Fibroblast of skin of left quadriceps (primary cell): ENCODE measurements at places on chromosomes 11 and 22.

GRCh38 chr11:36109850-36110606 lies 166.2 kb downstream of the LDLRAD3 start:
- DNase-seq, result no peak

DNA sequence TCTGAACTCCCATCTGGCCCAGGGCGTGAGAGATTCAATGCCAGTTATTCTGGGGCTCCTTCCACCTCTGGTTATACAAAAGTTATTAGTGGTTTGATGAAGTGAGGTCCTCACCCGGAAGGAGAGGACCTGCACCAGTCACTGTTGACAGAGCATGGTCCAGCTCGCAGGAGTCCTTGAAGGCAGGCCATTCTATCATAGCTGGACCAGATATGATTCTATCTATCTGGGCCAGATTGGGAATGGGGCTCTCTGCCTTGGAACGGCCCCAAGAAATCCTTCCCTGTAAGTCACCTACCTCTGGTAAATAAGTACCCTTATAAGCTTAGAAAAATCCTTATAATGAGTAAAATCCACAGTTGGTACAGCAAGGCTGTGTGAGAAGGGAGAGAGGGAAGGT lies 50.7 kb downstream of the C11orf91 start:
- no peak for DNase-seq

DNA sequence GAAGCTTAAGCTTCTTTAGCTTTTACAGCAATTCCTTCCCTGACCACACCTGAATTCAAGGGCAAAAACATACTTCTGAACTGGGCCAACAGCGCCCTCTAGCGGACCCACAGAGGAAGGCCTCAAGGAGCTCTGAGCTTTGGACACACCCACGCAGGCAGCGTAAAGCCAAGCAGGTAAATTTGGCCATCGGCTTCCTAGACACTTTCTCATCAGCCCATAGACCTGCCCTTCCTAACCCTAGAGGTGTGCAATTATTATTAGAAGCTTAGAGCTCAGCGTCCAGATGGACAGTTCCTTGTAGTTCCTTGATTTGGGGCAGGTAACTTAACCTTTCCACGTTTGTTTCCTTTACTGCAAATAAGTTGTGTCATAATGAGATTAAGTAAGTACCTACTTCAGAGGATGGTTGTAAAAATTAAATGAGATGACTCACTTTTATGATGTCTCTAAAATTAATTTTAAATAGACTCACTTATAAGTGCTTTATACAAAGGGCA lies 25.7 kb upstream of the HMGXB4 start:
- DNase-seq, result peak; percentile 13

- no peak for DNase-seq
Observed at GRCh38 chr11:61914471-61915171, 2.7 kb downstream of the RAB3IL1 start.

- DNase-seq, result no peak
Observed at GRCh38 chr11:83069441-83070043, 2.2 kb downstream of the RAB30 start.

DNA sequence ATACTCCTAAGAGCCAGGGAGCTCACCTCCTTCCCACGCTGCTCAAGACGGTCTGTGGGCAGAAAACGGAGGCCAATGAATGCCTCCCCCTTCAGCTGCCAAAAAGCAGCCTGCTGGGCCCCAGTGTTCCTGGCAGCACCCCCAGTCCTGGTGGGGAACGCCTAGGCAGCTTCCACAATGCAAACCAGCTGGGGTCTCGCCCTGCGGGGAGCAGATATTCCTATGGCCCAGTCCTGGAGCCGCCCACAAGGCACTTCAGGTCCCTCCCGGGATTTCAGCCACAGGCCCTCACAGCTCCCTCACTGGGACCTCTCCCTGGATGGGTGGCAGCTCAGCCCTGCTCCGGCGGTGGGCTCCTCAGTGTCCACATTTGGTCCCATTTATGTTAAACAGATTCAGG lies 29.2 kb downstream of the A4GALT start:
- DNase-seq, result no peak

GRCh38 chr11:12786891-12787290 lies 112.7 kb downstream of the TEAD1 start:
- no peak for DNase-seq

DNA sequence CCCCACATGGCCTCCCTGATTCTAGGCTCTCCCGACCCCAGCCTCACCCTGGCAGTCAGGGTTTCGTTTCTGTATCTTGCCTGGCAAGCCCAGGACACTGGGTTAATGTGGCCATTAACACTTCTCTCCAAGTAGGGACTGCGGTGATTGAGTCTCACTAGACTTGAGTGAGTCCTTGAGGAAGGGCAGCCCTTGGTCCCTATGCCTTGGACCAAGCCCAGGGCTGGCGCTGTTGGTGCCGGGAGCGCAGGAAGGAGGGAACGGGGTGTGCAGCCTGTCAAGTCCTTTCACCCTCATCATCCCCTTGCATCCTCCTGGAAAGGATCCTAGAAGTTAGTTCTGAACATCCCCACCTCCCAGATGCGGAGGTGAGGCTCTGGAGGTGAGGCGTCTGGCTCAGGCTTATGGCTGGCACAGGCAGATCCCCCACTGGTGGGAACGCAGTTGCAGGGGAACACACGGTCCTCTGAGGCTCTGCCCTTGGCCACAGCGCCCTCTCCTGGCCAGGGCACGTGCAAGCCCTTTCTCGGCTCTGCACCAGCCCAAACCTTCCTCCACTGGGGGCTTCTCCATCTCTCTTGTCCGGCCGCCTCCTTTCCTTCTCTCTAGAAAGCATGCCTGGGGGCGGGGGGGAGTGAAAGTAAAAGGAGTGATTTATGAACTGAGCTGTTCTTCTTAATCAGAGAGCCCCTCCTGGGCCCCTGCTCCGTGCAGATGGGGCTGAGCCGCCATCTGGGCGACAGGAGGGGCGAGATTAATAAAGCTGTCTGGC lies 56.7 kb downstream of the TP53I11 start:
- DNase-seq, result peak; percentile 60

DNA sequence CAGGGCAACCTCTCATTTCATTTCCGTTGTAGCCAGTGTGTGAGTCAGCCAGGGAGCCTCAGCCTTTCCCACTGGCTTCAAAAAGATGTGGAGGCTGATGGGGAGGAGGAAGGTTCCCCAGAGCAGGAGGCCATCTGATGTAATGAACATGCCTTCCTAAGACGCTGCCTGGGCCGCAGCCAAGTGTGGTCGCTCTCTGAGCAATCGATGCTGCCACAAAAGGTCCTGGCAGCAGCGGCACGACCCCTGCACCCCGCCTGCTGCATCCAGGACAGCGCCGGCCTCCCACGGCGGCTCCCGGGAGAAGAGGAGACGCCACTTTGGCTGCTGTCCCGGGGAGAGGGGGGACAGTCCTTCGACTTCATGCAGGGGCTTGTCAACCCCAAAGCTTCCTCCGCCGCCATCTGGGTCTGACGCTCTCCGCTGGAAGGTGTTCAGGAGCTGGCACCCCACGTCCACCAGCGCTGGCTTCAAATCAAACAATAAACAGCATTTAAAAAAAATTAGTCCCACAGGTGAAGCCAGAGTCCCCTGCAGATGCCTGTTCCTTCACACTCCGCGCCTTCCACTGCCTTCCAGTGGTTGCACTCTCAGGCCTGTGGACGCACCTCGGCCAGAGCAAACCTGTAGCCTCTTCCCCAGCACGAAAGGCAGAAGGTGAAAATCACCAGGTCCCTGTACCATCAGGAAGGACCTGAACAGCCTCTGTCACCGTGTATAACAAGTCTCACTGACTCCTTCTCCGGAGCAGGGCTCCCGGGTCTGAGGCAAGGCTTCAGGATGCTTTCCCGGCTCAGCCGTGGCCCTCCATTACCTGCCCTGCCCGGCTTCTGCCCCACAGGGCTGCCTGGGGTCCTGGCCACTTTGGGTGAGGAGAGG lies 930.7 kb downstream of the BRD1 start:
- DNase-seq, result no peak

DNA sequence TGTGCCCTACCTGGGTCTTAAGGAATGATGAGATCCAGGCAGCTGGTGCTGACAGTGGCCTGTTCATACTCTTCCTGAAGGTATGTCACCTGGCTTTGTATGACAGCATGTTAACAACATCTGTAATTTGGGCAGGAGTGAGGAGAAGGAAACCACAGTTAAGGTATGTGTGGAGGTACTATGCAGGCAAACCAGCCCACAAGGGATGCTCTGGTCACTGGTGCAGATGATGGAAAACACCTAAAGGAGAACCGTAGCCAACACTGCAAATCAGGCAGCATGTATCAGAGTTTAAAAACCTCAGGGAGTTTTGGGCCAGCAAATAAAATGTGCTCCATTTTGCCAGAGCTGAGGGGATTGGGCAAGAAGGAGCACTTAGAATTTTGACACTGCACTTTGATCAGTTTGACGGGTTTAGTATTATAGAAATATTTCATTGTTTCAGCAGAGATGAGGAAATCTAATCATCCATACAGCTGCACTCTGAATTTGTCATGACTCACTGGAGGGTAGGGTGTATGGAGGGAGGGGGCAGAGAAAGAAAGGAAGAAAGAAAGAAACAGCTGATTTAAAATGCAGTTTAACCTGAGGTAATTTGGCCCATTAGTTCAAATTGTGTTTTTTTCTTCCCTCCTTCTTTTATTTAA lies 260.9 kb downstream of the KIRREL3 start:
- peak; percentile 45 for DNase-seq

DNA sequence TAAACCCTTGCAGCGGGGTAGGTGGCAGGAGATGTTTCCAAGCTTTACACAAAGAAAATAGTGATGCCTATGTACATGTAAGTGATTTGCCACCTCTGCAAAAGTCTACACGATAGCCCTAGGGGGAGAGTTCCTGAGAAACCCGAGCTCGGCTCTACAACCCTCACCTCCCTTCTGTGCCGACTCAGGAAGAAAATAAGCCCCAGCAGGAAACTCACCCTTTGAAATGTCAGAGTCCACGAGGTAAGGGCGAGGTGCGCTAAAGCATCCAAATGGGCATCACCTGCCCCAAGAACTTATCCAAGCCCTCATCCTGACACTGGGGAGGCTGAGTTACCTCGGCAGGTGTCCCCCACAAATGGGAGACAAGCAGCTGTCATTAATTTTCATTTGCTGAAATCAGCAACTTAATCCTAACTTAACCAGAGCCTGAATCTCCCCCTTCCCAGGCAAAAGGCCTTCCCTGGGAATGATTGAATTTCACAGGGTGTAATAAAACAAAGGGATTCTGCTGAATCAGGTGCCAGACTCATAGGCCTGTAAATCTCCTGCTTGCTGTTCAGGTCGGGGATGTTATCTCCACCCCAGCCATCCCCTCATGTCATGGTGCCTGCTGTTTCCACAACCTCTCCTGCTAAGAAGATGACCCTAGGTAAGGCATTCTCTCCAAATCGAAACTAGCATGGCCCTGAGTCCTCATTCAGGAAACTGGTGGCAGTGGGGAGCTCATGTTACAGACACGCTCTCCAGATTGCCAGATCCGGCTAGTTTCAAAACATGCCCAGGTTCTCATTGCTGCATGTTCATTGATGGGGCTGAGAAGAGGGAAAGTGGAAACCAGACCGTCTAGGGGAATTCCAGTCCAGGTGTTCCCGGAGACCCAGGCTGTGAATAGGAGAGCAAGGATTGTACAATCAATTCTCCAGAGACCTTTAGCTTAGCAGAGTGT lies 105.3 kb upstream of the KIRREL3 start:
- DNase-seq, result peak; percentile 44

DNA sequence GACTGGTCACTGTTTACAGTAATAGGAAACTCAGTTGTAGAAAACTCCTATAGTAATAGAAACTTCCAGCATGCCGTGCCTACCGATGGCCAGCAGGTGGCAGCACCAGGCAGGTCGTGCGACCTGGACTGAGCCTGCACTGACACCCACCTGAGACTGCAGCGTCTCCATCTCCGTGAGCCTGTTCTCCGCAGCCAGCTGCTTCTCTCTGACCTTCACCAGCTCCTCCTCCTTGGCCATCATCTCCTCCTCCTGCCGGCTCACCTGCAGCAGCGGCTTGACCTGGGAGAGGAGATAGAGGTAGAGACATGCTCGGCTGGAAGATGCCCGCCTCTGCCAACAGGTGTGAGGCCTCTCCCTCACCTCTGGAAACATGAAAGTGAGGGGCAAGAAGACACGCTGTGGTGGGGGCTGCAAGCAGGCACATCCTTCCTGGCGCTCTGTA lies 48.5 kb downstream of the APOL1 start:
- DNase-seq, result peak; percentile 22

DNA sequence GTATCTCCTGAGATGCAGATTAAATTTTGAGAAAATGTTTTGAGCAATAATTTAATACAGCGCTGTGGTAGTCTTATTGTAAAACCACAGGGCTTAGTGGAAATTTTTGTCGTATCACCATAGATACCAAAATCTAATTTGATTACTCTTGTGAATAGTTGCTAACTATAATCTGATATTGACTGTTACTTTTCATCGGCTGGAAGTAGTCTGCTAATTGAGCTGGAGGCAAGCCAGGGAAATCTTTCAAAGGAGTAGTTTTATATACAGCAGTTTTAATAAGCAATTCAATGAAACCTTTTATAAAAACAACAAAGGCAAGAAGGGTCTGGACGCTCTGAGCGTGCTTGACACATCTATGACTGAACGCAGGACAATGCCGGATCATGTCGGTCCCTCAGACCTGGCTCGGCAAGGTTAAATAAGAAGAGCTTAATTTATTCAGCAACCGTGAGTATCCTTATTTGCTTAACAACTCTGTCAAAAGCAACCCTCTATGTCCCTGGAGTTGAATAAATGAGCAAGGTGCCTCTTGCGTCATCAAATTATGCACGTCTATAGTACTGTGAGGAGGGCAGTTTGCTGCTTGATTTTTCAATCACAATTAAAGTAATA lies 121.2 kb downstream of the NCAM1 start:
- no peak for DNase-seq

GRCh38 chr11:111157571-111157970 lies 88.0 kb upstream of the POU2AF2 start:
- DNase-seq, result no peak

GRCh38 chr11:116302756-116303155 lies 470.0 kb downstream of the BUD13 start:
- no peak for DNase-seq

DNA sequence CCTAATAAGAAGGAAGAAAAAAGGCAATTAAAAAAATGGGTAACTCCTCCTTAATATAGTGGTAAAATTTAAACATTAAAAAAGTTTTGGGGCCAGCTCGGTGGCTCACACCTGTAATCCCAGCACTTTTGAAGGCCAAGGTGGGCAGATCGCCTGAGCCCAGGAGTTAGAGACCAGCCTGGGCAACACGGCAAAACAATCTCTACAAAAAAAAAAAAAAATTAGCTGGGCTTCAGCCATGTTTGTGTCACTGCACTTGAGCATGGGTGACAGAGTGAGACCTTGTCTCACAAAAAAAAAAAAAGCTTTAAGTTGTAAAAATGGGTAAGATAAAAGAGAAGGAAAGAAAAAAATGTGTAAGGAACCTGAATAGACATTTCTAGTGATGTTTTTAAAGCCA lies 11.3 kb upstream of the FBXO3 start:
- no peak for DNase-seq

DNA sequence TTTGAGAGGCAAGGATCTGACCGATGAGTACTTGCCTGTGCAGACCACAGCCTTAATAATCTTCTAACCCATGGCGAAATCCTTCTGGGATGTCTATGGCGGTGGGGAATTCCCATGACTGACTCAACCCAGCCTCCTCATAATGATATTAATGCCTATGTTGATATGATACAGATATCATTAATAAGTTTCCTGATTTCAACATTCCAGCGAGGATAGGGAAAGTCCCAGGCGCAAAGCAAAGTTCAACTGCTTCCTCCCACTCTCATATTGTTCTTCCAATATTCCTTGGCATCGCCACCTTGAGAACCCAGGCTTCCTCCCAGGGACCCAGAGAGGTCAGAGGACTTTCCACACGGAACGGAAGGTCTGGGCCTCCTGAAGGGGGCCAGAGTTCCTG lies 110.3 kb upstream of the TMEM45B start:
- DNase-seq, result no peak
